ENCODE measurements at places on chromosomes 5 and 9.

DNA sequence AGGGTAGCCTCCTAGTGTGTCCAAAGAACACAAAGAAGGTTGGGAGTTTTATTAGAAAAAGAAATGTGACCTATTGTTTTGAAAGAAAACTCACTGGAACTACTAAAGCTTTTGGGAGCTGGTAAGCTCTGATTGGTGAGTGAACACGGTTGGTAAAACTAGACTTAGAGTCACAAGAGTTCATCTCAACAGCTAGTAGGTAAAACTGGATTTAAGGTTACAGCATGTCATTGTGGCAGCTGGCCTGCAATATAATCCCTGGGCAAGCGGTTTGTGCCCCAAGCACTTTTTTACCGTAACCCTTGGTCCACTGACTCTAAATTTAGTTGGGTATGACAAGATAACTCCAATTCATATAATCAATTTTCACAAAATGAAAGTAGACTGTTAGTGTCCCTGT, 47.4 kb downstream of the UBAP2 start:
- DNase-seq: no peak

DNA sequence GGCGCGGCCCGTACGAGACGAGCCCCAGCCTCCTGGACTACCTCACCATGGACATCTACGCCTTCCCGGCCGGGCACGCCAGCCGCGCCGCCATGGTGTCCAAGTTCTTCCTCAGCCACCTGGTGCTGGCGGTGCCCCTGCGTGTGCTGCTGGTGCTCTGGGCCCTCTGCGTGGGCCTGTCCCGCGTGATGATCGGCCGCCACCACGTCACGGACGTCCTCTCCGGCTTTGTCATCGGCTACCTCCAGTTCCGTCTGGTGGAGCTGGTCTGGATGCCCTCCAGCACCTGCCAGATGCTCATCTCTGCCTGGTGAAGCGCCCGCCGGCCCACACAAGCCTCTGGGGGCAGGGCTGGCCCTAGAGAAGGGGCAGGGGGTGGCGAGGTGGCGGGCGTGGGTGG, 18.5 kb downstream of the PLPP7 start:
- DNase-seq: no peak

- DNase-seq: no peak
These were observed 10.9 kb downstream of the AK1 start for GRCh38 chr9:127866535-127866934.

- DNase-seq: no peak
These were observed 1090.4 kb upstream of the CDH6 start for GRCh38 chr5:30103052-30103451.

GRCh38 chr5:166596043-166596442, 1695.4 kb upstream of the WWC1 start:
- DNase-seq: no peak

DNA sequence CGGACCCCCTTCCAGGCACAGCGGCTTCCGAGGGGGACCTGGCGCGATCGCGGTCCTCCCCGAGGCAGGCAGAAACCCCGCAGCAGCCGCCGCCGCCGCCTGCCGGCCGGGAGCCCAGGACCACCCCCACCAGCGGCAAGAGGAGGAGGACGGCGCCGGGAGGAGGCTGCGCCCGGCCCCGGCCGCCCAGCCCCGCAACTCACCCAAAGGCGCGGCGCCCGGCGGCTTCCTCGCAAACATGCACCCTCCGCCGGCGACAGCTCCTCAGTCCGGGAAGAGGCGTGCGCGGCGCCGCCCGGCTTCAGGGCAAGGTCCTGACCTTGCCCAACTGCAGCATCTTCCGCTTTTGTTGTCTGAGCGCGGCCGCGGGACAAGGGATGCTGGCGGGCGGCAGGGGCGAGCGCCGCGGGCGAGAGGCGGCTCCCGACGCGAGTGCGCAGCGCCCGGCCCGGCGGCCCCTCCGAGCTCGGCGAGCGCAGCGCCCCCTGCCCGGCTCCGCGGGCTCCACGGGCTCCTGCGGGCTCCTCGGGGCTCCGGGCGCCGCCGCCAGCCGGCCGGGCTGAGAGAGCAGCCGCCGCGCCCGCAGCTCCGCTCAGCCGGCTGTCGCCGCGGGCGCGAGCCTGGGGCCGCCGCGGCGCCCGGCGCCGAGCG, 507 bp downstream of the CTNND2 start:
- no peak for DNase-seq

- no peak for DNase-seq
These were observed 17.4 kb downstream of the GPX3 start for GRCh38 chr5:151037561-151038411.

DNA sequence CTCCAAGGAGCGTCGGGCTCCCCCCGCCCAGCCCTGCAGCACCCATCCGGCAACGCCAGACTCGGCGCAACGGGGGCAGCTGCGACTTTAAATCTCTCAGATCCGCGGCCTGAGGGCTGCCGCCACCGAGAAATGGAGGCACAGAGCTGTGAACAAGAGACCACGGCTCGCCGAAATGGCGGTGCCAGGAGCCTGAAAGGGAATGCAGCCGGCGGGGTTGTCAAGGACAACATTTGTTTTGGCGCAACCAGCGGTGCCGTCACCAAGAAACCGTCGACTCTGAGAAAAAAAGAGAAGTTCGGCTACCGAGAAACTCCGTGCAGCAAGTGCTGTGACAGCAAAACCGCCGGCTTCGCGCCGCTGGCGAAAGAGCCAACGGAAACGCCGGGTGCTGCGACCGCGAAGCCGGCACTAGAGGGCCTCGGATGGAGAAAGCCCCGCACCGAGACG, 2.1 kb upstream of the ANXA2R start:
- DNase-seq: no peak

GRCh38 chr9:81694541-81694940, 5.2 kb upstream of the TLE1 start:
- DNase-seq: no peak

DNA sequence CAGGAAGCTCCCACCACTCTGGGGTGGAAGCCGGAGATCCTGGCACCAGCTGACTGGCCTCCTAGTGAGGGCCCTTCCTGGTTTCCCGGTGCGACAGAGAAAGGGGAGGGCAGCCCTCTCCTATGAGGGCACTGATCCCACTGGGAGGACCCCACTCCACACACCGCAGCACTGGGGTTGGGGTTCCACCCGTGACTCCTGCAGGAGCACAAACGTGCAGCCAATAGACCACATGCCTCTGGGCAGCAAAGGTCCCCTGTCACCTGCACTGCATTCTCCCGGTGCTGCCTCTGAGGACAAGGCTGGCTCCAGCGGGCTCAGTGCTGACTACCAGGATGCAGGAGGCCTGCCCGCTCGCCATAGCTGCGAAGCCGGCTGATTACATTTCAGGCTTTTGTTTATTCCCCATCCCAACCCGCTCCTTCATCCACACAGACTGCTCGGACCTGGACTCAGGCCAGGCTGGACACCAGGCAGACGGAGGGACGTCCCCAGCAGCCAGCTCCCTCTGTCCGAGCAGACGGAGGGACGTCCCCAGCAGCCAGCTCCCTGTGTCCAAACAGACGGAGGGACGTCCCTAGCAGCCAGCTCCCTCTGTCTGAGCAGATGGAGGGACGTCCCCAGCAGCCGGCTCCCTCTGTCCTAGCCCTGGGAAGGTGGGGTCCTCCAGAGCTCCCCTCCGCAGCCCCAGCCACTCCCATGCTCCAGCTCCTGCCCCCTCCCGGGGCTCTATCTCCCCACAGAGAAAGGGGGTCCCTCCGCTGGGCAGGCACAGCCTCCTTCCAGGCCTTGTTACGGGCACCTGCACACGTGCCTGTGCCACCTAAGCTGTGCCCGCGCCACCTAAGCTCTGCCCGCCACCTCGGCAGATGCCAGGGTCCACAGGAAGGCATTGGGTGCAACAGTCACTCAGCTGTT, 8.8 kb upstream of the CEP72 start:
- DNase-seq: no peak

DNA sequence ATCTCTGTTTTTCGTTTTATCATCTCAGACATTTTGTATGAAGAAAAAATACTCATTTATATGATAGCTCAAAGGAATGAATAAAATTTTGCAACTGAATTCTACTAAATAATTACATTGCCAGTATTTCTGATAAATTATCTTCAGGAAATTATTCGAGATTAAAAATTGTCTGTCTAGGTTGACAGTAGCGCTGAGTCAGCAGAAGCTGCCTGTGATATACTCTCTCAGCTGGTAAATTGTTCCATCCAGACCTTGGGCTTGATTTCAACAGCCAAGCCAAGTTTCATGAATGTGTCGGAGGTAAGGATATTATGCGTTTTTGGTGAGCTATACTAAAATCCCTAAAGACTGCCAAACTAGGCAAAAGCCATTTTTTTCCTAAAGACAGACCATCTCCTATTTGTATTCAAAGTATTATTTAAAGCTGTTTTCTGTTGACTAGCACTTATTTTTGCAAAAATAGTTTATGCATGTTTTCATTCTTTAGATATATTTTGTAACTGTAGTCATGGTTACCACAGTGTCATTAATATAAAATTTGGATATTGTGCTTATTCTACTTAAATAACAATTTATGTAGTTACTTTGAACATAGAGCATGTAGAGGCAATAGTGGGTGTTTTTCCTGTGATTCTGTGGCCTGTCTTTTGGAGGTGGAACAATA, 17.4 kb downstream of the LECT2 start:
- DNase-seq: no peak

DNA sequence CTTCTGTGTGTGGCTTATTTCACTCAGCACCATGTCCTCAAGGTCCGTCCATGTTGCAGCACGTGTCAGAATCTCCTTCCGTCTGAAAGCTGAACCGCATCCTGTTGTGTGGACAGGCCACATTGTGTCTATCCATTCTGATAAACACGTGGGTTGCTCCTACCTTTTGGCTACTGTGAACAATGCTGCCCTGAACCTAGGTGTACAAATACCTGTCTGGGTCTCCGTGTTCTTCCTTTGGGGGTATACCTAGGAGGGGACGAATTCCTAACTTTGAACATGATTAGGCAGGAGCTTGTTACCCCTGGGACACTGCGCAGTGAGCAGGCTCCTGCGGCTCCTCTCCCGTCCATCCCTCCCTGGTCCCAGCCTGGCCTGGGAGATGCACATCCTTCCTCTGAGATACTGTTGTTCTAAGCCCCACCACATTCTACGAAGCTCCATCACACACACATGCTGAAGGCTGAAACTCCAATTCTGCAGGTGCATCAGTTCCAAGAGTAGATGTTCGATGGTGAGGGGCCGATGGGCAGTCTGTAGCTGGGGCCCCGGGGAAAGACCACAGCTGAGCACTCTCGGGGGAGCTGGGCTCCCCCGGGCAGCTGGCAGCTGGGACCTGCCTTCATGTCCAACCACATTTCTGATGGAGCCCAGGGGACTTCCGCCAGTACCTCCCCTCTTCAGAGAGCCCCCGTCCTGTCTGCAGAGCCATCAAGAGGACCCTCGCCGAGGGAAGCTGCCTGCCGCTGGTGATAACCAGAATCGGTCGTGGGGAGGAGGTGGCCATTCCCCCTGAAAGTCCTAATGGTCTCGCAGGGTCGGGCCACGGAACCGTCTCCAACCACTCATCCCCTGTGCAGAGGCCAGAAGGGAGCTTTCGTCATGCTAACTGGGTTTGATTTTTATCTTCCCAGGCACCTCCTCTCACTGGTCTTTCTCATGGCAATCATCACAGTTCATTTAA, 120.9 kb downstream of the COL23A1 start:
- DNase-seq: no peak

DNA sequence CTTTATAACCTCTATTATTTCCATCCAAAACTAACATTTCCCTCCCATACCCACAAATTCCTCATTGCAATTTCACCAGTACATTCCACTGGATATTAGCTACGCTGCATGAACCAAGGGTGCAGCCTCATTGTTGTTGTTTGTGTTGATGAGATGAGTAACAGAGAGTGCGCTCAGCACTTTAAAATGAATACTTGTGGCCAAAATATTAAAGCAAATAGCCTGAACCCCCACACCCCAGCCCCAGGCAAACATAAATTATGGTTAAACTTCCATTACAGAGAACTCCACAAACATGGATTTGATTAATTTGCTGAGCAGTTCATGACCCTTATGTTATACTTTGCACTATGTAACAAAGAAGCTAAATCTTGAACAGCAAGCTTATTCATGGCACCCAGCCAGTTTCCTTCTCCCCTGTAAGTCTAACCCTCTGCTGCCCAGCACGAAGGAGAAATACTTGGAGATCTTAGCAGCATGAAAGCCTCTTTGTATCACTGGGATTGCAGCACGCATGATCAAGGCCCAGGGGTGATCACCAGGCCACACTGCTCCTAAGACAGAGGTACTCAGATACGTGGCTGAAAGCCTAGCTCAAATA, 205.0 kb downstream of the DOCK8 start:
- no peak for DNase-seq

DNA sequence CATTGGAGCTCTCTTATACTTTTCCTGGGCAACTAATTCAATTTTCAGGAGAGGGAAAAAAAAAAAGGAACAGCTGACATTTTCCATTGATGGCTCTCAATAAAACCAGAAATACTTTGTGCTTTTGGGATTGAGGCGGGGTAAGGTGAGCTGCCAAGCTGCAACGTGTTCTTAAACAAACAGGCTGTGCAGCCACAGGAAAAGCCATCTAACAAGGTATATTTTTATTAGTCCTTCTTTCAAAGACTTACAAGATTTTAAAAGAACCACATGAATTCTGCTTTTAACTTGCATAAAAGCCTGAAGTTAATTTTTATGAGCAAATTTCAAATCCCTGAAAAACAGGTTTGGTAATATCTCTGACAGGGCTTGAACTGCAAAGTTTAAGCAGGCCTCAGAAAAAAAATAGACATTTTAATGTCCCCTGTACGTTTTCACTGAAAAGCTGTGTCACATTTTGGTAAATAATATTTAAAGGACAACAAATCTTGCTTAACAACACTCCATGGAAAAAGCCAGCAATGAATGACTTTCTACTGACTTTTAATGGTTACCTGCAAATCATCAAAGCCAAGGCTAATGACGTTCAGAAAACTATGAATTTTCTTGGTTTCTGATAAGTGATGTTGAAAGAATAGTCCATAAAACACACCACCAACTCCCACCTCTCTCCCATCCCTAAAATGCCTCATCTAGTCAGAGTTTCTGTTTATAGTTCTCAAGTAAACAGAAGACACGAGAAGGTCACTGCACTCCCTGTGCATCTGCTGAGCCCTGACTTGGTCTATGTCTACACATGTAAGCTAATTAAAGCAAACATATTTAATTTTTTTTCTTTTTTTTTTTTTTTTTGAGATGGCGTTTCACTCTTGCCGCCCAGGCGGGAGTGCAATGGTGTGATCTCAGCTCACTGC, 433.6 kb downstream of the PIK3R1 start:
- DNase-seq: no peak

DNA sequence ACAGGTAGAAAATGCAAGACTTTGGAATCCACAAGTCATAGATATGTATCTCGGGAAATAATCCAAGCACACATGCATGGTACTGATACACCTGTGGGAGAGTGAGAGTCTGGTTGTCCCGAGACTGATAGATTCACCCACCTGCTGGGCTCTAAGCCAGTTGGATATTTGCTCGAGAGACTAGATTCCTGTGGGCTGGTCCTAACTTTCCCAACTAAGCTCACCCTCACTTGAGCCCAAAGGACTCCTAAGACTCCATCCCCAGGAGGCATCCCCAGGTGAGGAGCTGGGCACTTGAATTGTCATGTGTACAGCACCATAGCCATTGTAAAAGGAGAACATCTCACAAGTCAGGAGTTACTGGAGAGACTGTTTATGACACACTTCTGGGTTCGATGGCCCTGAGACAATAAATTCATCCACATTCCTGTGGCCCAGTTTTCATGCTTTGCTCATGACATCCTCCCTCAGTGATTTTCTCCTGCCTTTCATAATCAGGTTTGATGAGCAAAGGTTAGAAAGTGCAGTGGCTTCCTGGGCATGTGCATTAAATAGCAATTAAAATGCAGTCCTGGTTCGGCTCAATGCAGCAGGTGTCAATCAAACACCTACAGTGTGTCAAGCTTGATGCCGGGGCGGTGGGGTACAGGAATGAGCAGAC, 18.1 kb downstream of the SLC1A1 start:
- no peak for DNase-seq
